ENCODE measurements at places on chromosomes 2 and 18.

- no peak for DNase-seq
These were observed 27.3 kb downstream of the MYCN start for GRCh38 chr2:15967415-15968279.

GRCh38 chr2:226798422-226799210 is 1.0 kb downstream of the IRS1 start:
- DNase-seq, result no peak

DNA sequence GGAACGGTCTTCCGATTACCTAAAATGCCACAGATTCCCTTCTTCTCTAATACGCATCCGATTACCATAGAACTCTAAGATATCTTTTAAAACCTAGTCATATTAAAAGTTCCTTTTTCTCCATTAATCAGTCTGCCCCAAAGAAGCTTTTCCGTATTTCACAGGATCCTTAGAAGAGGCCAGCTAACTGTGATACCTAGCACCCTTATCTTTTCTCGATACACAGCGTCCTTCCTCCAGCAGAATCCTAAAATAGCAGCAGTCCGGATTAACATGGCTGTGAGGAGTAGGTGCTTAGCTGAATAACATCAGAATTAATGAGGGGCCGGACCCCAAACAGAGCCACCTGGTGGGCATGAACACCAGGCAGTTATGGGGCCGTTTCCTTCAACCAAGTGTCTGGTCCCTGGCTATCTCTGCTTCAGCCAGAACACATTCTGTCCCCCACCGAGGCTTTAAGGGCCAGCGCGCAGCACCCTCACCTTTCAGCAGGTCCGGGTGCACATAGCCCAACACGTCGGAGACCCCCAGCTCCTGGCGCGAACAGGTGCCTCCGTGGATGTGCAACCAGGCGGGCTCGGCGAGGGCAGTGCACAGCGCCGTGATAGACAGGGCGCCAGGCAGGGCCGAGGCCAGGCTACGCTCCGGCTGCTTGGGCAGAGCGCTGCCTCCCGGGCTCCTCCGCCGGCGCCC is 995 bp downstream of the TMEM127 start:
- DNase-seq, result no peak

DNA sequence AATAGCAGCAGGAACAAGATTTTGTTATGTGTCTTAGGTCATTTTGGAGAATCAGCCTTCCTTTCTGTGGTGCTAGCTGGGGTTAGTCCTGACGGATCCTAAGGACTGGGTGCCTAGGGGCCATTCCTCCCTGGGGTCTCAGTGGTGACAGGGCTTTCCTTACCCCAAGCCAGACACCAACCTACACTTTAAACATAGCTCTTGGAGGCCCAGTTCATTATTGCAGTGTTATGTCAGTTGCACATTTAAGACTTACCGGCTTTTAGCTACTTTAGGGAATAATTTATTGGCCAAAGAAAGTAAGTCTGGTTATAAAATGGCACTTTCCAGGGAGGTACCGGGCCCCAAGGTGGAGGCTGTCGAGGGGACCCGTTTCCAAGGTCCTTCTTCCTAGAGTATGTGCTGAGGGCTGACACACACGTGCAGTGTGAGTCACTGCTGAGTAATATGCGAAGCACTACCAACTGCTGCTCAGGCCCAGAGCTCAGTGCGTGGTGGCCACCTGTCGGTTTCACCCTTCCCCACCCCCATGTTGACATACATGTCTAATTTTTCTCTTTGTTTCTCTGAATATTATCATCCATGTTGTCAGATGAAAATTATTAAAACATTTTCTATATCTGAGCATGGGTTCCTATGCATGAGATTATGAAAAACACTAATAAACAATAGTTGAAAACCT is 37.0 kb upstream of the GRHL1 start:
- DNase-seq, result no peak

DNA sequence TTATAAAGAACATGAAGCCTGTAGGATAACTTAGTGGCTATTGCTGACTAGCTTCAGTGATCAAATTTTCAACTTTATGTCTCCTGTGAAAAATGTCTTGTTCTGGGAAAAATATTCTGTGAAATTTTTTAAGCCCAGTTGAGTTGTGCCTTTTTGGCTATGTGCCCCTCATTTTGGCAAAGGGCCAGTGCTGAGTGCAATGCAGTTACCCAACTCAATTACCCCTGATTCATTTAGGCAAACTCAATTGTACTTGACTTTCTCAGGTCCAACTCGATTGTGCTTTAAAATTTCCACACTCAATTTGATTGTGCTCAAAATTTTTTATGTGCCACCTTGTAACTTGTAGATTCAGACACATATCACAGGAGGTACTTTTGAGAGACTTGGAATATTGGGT is 548.8 kb upstream of the NRP2 start:
- no peak for DNase-seq

GRCh38 chr2:215790523-215791421 is 222.6 kb downstream of the MREG start:
- no peak for DNase-seq

DNA sequence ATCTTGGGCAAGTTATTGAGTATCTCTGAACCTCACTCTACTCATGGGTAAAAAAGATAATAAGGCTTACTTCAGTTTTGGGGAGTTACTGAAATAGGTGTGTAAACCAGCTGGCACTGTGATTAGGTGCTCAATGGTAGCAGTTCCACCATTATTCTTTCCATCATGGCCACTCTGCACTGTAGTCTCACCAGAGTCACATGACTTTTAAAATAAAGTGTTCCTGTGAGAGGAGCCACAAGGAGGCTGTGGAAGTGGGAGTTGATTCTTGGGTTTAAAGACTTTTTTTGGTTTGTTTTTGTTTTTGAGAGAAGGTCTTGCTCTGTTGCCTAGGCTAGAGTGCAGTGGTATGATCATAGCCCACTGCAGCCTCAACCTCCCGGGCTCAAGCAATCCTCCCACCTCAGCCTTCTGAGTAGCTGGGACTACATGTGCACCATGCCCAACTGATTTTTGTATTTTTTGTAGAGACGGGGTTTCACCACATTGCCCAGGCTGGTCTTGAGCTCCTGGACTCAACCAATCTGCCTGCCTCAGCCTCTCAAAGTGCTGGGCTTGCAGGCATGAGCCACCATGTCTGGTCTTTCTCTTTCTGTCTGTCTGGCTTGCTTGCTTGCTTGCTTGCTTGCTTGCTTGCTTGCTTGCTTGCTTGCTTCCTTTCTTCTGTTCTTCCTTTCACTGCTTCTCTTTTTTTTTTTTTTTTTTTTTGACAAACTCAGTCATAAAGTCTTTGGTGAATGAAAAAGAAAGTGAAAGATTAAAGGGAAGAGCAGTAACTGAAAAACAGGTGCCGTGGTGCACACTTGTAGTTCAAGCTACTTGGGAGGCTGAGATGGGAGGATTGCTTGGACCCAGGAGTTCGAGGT is 21.2 kb upstream of the ACVR1 start:
- no peak for DNase-seq

GRCh38 chr2:72208225-72208624 is 60.6 kb upstream of the CYP26B1 start:
- DNase-seq, result no peak

DNA sequence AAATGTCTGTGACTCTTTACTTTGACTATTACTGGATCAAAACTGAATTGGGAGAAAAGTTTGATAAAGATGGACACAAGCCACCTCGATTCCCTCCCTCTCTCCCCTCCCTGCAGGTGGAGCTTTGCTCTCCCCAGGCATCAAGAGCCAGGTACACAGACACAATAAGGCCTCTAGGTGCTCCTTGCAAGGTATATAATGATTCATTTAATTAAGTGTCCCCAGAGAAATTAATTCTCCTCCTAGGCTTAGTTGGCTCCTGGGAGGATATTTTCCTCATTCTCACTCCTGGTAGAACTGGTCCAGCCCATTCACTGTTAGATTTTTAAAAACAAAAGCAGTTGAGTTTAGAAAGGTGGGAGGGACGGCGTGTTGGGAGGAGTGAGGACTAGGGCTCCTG is 352.4 kb upstream of the SMIM21 start:
- no peak for DNase-seq

- no peak for DNase-seq
These were observed 15.4 kb upstream of the OTOS start for GRCh38 chr2:240155745-240156390.

DNA sequence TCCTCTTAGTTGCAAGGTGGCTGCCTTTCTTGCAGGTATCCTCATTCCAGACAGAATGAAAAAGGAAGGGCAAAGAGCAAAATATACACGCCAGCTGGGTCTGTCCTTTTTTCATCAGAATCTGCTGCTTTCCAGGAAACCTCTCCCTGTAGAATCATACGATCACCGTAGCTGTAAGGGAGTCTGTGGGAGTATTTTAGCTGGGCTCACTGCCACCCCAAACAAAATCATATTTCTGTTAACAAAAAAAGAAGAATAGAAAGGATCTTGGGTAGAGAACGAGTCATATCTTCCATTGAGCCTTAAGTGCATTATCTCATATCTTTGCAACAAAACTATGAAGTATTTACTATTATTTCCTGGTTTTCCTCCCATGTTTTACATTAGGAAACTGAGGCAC is 15.0 kb upstream of the TANC1 start:
- DNase-seq, result no peak

- DNase-seq, result no peak
These were observed 128.6 kb downstream of the PARD3B start for GRCh38 chr2:204673877-204674276.

DNA sequence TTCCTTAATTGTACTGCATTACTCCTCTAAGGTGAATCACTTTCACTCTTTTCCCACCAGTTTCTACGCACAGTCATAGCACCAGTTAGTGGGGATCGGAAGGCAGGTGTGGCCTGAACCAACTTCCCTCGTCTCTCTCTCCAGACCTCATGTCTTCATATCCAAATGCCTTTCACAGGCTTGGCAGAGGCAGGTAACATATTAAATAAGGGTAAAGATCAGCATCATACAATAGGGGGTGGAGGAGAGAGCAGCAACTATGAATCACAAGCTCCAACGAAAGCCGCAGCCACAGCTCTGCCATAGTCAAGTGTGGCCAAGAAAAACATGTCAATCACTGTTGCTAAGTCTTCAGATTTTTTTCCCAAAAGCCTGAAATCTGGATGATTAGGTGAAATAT is 40.3 kb downstream of the AP1S3 start:
- no peak for DNase-seq

DNA sequence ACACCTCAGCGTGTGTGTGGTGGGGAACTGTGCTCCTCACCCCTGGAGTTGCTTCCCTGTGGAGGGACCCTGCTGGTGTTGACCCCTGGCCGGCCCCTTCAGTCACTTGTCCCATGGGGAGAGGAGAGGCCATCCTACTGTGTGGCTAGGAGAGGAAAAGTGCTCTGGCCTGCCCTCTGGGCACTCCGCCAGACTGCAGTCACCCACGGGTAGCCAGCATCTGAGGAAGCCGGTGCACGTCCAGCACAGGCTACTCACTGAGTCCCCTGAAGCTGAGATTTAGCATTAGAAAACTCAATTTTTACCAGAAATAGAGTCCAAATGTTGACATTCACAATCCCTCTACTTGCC is 211.5 kb upstream of the RAB6C start:
- no peak for DNase-seq

GRCh38 chr2:229348128-229348527 is 77.0 kb upstream of the PID1 start:
- no peak for DNase-seq

DNA sequence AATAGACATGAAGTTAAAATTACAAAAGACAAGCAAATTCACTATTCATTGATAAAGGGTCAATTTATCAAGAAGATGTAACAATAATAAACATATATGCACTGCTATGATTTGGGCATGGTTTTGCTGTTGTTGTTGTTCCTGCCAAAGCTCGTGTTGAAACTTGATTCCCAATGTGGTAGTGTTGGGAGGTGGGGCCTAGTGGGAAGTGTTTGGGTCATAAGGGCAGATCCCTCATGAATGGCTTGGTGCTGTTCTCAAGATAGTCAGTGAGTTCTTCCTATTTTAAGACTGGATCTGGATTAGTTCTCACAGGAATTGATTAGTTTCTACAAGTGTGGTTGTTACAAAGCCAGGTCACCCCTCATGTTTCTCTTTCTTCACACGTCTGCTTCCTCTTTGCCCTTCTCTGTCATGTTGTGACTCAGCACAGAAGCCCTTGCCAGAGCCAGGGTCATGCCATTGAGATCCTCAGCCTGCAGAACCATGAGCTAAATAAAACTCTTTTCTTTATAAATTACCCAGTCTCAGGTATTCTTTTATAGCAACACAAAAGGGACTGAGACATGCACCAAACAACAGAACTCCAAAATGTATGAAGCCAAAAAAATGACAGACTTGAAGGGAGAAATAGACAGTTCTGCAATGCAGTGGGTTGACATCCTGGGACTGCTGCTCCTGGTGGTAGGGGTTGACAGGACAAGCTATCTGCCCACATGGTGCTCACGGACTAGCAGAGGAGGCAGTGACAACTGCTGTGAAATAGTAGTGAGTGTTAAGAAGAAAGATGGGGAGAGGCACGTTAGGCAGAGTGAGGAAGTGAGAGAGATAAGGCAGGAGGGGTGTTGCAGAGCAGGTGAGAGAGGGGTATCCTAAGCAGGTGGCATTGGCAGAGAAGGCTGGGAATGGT is 18.6 kb upstream of the SKA1 start:
- DNase-seq, result no peak

DNA sequence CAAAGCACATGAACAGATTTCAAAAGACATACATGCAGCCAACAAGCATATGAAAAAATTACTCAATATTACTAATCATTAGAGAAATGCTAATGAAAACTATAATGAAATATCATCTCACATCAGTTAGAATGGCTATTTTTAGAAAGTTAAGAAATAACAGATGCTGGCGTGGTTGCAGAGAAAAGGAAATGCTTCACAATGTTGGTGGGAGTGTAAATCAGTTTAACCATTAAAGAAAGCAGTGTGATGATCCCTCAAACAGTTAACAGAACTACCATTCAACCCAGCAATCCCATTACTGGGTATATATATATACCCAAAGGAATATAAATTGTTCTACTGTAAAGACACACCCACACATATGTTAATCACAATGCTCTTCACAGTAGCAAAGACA is 117.7 kb upstream of the SETBP1 start:
- no peak for DNase-seq

- no peak for DNase-seq
These were observed 1338.0 kb upstream of the ACVR2A start for GRCh38 chr2:146506851-146507250.

DNA sequence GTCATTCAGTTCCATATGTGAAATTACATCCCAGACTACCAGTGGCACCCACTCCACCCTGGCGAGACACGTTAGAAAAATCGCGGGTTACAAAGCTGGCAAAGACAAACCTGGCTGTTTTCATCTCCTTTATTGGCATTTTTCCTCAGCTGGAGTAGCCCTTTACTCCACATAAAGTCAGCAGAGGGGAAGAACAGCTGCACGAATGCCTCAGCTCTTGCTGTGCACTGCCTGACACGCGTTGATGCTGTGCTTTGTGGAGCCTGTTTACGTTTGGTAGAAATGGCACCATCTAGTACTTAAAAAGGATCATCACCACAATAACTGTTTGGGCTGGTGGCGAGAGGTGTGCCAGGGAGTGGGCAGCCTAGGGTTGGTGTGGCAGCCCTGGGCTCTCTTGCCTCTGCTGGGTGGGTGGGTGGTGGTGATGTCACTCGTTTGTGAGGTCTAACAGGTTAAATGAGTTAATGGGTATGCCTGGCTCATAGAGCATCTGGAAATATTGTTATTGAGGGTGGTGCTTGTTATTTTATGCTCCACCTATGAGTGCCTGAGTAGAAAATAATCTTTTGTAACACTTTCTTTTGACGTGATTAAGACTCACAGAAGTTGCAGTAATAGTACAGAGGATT is 16.4 kb downstream of the FARP2 start:
- DNase-seq, result no peak

Data from stimulated activated CD8-positive, alpha-beta memory T cell treated with anti-CD3 and anti-CD28 coated beads, Interleukin-15, amount 100 ng/mL, for 1 hour (primary cell).